CD4-positive, alpha-beta T cell treated with Interleukin-2 at 100 ng/mL for 4 hours (primary cell): ENCODE measurements at places on chromosomes 7 and 10.

DNA sequence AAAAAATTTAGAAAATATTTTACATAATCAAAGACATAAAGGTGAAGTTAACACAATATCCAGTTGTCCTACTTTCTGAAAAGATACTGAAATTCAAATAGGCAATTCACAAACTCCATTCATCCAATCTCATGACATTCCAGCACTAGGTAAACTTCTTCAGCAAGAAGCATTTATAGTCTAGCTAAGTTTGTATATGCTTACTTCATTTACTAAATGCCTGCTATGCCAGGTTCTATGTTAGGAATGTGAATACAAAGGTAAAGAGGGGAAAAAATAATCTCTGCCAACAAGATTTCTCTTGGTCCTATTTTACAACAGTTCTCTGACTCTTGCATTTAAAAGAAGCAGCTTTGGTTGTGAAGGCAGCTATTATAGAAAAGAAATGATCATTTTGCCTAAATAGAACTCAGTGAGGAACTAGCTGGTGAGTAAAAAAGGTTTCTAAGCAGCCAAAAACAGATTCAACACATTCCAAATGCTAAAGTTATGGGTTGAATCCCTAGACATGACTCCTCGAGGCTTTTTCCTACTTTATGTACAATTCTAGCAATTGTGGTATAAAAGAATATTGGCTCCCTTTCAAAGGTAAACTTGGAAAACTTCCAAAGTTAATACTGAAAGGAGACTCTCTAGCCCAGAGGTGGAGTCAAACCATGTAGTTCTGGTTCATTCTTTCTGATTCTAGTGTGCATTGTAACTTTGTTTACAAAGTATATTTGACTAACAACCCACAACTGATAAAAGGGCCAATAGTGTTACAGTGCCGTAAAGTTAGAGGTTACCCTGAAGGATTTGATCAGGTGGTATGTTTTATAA, 30.9 kb upstream of the KLHL7 start:
- no peak for DNase-seq

- DNase-seq: no peak
Measured at GRCh38 chr10:15321431-15322341, 49.4 kb downstream of the FAM171A1 start.

- DNase-seq: no peak
Measured at GRCh38 chr10:12510501-12510941, 161.2 kb downstream of the CAMK1D start.

DNA sequence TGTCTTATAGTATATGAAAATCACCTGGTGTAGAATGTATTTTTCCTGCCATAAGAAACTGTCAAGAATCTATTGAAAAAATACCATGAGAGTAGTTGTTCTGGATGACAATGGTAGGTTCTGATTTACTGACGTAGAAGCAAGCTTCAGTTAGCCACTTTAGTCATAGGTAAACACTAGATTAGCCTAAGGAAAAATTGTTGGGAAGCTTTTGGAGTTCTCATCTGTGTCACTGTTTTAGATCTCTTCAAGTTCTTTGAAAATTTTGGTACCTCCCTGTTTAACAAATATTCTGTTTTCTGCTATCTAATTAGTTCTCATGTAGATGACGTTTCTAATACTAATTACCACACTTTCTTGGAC, 131.8 kb downstream of the ADK start:
- no peak for DNase-seq

- peak; percentile 23 for DNase-seq
Measured at GRCh38 chr7:102306916-102307677, 20.4 kb downstream of the SH2B2 start.
